Stimulated activated CD4-positive, alpha-beta T cell treated with anti-CD3 and anti-CD28 coated beads, Interleukin-1b, Interleukin-23, amount 100 ng/mL, for 24 hours (primary cell): ENCODE measurements at places on chromosomes 4 and X.

DNA sequence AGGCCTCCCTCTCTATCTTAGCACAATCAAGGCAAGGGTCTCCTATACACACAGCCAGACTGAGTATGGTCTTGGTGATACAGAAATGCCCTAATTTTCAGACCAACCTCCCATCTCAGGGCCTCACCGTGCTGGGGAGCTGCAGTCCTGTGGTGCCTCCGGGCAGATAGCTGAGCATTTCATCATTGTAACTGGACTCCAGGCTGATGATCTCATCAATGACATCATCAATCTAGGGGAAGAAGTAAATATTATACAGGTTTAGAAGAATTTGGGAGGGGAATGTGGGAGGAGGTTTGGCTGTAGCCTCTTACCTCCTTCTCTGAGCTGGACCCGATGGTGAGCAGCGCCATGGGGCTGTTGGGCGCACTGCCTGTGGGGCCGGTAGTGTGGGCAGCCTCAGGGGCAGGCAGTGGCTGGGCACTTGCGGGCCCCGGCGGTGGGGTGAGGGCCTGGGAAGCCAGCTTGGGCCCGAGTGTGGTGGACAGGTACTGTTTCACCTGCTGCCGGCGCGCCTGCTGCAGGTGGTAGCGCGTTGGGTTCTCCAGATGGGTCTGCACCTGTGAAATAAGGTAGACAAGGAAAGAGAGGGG lies 5.2 kb downstream of the TFE3 start:
- no peak for DNase-seq

DNA sequence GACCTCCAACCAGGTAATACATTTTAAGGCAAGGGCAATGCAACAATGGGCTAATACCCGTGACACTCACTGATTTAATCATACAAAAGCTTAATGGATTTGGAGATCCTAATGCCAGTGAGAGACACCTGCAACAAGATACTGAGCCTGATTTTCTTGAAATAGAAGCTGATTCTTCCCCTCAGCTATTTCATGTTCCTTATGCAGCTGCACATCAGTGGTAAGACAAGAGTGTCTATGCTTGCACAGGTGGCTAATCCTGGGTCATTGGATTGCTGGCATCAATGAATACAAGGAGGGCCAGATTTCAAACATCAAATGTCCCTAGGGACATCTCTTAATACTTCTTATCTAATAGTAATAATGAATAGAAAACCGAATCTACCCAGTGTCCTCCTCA lies 139.7 kb downstream of the PPARGC1A start:
- no peak for DNase-seq

DNA sequence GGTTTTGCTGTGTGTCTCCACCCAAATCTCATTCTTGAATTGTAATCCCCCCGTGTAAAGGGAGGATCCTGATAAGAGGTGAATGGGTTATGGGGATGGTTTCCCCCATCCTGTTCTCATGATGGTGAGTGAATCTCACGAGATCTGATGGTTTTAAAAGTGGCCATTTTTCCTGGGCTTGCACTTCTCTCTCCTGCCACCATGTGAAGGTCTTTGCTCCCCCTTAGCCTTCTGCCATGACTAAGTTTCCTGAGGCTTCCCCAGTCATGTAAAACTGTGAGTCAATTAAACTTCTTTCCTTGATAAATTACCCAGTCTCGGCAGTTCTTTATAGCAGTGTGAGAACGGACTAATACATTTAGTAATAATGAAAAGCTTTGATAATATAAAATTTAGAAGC lies 46.9 kb downstream of the ANTXR2 start:
- DNase-seq: no peak

DNA sequence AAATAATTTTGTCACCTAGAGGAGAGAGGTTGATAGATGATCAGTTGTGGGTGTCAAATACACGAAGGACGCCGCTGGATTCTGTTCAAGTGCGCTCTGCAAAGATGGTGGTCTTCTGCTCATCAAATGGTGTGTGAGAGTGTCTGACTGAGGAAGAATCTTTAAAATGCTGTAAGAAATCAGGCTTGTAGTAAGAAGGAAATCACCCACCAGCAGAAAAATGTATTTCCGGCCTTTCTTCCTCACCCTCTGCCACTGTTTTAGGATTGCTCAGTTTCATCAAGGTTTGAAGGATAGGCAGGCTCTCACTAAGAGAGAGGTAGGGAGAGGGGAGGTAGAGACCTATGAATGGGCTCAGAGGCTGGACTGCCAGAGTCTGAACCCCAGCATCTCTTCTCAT lies 28.7 kb downstream of the RHOH start:
- no peak for DNase-seq

DNA sequence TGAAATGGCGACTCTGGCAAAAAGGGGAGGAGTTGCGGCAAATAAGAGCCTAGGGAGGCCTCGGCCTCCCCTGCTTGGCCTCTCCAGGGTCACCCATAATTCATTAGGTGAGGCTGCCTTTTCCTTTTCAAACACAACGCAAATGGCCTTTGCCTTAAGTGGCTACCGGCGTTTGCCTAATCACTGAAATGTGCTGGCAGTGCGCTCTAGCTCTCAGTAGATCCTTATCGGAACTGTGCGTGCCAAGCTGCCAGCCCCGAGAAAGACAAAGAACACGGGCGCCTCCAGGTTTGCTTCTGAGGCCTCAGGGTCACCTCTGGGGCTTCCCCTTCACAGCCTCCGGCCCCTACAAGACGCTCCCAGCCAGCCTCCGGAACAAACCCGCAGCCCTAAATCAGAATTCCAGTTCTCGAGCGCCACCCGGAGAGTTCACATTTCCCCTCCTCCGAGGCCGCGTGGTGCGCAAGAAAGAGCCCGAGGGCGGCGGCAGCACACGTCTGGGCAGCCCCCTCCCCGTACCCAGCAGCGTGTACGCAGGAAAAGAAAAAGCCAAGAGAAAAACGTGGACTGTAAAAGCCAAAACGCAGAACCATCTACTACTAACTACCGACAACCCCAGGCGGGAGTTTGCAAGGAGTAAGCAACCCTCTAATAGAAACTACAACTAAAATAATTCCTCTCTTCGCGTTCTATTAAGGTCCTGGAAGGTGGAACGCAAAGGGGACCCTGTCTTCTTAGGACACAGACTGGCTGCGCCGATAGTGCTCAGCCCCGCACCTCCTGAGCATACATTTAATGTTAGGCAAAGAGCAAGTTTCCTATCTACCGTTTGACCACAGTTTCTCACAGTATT lies 76.5 kb upstream of the BCOR start:
- DNase-seq: peak; percentile 60

GRCh38 chr4:6538575-6538974 lies 36.4 kb upstream of the MAN2B2 start:
- DNase-seq: no peak

- no peak for DNase-seq
Observed at GRCh38 chrX:107716118-107716684, 59.4 kb downstream of the TSC22D3 start.

DNA sequence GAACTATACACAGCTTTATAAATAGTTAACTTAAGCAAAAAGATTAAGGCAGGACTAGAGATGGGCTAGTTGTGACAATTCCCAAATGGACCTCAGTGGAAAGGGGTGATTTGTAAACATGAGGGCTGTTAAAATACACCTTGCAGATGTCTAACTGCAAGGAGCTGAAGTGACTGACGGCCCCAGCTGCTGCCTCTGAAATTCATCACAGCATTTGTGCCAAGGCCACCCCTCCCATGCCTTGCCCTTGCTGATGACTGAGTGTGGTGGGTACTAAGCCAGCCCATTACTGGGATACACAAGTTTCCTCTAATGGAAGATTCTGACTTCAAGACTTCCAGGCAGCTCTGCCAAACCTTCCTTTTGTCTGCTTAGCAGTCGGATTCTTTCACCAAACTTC lies 23.7 kb upstream of the EGFL6 start:
- no peak for DNase-seq

- DNase-seq: no peak
Observed at GRCh38 chr4:39635023-39635422, 3.6 kb downstream of the SMIM14 start.

DNA sequence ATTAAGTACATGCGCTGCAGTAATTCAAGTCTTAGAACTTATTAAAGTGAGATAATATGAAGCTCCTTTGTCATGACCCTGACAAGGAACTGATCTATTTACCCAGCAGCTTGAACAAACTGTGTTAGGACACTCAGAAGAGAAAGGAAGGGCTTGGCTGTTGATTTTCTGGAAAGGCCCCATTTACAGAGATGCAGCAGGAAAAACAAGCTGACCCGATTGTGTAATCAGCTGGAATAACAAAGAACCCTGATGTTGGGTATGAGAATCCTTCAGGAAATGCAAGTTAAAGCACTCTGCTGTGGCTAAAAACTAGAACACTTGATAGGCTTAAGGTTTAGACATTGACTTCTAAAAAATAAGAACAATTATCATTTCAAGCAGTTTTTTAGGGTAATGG lies 64.8 kb downstream of the TBC1D9 start:
- DNase-seq: no peak

GRCh38 chrX:86021652-86022289 lies 25.6 kb downstream of the CHM start:
- no peak for DNase-seq

DNA sequence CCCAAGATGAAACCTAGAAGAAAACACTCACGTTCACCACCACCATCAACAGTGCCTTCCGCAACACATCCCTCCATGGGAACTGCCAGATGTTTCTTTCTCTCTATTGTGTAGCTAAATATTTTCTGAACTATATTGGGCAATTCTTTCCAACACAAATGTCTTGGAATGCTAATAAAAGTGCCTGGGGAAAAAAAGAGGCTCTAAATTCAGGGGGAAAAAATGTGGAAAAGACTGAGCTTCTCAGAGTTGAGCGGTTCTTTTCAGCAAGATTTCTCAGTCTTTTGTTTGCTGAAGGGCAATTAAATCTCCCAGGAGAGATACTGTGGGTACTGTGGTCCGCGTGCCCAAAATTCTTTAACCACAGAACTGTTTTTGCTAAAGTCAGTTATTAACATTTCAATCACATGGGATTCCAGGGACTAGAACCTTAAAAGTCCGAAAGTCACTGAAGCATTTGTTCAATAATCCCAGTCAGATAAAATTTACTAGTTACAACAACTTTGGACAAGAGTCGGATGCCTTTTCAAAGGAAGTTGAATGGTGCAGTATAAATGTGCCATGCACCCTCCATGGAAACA lies 51.9 kb upstream of the DHRSX start:
- DNase-seq: no peak

DNA sequence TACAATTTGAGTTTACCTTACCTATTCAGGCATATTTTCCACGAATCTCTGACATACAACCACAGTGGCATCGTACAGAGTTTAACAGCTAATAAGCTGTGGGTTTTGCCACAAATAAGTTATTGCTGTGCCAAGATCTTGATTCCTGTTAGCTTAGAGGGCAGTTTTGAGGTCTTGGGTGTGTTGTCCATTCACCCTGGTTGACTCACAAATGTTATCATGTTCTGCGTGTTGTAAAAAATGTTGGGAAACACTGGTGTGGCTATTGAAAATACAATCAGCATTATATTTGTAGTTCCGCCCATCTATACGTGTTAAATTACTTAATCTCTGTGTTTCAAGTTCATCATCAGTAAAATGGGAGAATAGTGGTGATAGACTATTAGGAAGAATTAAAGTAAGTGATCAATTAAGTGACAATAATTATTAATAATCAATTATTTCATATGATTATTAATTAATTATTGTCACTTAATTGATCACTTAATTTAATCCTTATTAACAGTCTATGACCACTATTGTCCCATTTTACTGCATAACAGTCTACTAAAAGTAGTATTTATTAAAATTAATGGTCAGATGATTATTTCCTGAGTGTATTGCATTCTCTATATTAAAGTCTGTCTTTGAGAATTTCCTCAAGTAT lies 96.3 kb downstream of the TMA16 start:
- DNase-seq: no peak

DNA sequence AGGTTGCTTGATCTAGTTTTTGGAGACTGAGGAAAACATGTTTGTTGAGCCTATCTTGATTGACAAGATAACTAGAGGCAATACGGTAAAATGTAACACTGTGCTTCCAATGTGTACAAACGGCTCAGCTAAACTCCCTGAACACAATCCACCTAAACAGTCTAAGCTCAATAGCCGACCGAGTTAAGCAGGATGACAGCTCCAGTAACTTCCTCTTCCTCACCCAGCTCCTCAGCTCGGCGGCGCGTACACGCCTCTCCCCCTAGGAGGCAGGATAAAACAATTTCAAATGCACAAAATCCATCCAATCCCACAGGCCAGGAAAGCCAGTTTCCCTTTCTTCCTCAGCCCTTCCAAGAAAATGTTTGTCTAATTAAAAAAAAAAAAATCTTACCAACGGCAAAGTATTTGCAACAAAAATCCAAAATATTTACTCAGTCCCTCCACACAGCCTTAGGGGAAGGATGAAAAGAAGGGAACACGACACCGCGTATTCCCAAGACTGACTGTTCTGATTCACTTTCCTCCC lies 1.0 kb downstream of the CNOT6L start:
- DNase-seq: no peak

DNA sequence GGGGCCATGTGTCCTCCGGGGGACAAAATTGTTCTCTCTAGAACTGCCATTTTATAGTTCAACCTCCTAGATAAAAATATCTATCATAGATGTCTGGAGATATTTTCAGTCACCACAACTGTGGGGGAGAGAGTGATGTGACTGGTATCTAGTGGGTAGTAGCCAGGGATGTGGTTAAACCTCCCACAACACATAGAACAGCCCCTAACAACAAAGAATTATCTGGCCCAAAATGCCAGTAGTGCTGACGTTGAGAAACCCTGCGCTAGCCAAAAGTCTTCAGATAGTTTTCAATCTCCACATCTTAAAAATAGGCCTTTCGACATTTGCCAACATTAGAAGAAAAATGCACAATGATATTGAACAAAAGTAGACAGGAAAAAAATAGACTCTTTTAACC lies 19.0 kb upstream of the SUPT20HL2 start:
- no peak for DNase-seq

DNA sequence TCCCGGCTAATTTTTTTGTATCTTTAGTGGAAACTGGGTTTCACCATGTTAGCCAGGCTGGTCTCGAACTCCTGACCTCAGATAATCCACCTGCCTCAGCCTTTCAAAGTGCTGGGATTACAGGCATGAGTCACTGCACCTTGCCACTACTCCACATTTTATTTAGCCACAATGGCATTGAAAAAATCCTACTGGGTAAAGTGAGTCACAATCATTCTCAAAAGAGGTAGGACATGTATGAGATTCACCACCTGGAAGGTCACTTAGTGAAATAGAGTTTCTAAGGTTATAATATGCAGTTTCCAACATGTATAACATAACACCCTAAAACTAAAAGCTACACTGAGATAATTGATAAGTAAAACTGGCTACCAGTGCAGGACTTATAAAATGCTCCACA lies 159.2 kb downstream of the BTC start:
- DNase-seq: no peak

DNA sequence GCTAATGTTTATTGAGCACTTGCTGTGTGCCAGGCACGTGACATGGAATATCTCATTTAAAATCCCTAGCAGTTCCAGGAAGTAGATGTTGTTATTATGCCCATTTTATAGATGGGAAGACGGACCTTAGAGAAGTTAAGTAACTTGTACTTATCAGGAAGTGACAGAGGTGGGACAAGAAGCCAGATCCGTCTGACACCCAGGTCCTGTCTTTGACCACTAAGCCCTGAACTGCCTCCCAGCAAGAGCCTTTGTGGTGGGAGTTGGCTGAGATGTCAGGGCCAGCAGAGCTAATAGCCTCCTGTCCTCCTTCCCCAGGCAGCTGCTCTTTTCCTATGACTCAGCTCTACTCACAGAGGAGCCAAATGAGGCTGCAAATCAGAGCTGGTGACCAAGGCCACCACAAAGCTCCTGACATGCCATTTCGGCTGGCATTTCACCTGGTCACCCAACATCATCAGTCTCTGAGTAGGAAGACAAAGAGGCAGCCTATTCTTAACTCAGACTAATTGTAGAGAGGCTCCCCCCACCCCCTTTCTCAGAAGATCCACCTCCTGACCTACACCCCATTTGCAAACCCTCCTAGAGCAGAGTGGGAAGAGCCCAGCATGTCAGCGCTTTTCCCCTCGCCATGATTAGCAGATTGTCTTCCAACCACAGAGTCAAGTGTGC lies 175.1 kb upstream of the KIT start:
- DNase-seq: no peak
